Central memory CD4-positive, alpha-beta T cell (primary cell): ENCODE measurements at places on chromosomes 3 and 15.
A peak's percentile ranks its signal among the peaks of the same experiment; 100 is the strongest.

GRCh38 chr3:150210461-150211110 is 197.5 kb upstream of the TSC22D2 start:
- no peak for DNase-seq

DNA sequence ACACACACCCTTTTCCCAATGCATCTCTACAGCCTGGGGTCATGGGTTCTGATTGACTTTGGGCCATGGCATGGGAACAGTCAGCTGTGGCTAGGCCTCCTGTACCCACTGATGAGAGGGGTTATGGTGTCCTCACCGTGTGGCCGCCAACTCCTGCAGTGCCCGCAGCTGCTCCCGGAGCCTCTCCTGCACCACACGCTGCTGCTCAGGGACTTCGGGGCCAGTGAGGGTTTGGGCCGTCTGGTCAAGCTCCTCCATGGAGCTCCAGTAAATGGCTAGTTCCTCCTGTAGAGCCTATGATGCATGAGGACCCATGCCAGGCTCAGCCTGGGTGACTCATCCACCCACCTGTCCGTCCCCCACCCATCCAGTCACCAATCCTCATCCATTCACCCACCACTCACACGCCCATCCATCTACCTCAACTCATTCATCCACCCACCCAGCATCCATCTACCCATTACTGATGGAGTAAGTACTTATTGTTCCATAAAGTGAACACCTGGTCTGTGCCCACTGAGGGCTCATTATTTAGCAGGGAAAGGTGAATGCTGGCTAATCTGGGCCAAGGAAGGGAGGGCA is 21.6 kb downstream of the SPTBN5 start:
- DNase-seq, result no peak

DNA sequence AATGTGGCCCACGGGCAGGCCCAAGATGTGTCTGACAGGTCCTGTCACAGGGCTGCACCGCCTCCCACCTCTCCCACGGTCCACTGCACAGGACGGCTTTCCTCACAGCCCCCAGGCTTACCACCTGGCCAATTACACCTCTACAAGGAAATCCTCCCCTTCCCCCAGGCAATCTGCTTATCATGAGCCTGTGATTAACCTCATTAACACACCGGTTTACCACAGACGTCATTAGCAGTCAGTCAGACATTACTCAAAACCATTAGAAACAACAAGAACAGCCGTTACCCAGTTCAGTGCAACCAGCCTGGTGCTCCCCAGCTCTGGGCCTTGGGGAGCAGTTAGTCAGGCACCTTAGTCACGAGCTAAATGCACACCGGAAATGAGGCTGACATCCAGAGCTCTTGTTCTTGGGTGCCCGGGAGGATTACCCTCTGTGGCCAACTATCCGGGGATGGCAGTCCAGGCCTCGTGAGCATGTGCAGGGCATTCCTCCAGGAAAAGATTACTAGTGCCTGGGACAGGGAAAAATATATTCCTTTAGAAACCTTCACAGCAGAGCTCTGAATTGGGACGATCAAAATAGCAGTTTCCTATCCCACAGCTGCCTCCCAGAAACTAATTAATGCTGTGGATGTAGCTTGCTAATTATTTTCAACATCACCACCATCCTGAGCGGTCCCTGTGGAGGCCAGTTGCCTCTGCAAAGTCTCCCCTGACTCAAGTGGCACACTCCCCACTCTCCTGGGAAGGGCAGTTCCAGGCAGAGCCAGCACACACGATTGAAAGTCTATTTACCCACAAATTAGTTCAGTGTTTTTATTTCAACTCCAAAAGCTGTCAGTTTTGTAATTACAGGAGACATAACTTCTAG is 117.4 kb upstream of the ZBED2 start:
- DNase-seq, result no peak

GRCh38 chr3:150544726-150545125 is 1.6 kb downstream of the SERP1 start:
- no peak for DNase-seq

DNA sequence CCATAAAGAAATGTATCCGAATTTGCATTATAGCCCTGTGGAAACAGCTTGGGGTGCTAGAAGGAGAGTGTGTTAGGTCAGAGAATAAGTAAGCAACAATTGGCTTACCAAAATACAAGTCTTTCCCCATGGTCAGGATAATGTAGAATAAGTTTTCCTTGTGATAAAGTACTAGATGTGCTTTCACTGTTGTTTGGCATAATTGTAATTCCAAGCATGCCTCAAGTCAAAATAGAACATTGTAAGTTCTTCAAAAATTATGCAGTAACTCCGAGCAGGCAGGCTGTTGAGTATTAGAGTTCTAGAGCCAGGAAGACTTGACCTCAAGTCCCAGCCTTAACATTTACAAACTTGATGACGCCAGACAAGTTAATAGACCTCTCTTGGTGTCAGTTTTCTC is 242.0 kb downstream of the TUSC7 start:
- no peak for DNase-seq

- no peak for DNase-seq
Measured at GRCh38 chr15:74453925-74454763, 6.8 kb downstream of the UBL7 start.

GRCh38 chr3:142850395-142851023 is 38.4 kb downstream of the PCOLCE2 start:
- DNase-seq, result no peak

DNA sequence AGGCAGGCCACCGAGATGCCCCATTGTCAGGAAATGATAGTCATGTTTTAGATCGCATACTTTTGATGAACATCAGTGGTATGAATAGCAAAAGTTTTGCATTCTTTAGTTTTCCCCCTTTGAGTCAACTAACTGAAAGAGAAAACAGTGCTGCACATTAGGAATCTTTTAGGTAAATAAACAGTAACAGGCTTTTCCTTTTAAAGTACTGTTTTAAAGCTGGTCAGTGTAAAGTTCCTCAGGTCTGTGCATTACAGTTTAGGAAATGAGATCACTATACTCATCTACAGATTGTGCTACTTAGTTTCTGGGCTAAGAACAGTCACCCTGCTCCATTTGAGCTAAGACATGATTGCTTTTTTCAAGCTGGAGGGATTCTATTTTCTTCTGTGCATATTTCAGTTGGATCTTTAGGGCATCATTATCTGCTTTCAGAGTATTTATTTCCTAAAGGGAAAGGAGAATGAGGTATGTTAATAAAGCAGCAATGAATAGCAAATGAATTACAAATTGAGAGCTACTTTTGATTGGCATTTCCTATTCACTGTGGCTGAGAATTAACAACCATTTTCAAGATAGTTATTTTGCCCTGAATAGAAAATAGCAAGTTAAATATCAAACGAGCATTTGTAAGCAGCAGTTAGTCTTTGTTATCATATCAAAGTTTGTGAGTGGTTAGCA is 36.5 kb downstream of the FAM98B start:
- no peak for DNase-seq

- DNase-seq, result no peak
Measured at GRCh38 chr3:143791386-143791785, 56.9 kb downstream of the SLC9A9 start.

- DNase-seq, result no peak
Measured at GRCh38 chr3:193585530-193585929, 7.5 kb upstream of the OPA1 start.

GRCh38 chr15:61057376-61057775 is 171.7 kb downstream of the RORA start:
- no peak for DNase-seq

- DNase-seq, result peak; percentile 9
Measured at GRCh38 chr3:143855183-143855582, 6.9 kb upstream of the SLC9A9 start.

DNA sequence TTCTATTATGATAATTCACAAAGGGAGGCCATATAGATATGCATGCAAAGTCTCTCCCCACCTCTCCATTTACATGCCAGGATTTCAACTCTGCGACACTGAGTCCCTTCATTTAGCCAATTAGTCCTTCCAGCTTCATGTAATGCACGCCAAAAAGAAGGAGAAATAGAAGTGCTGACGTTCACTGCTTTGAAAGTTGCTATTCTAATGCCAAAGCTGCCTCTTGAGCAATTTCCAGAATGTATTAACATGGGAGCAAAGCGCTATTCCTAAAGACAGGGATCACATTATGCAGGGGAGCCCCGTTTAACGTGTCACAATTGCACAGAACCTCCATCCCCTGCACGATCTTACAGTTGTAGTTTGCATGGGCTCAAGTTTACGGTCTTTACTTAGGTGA is 130.5 kb downstream of the TIGIT start:
- no peak for DNase-seq

- no peak for DNase-seq
Measured at GRCh38 chr3:24608701-24609390, 114.2 kb upstream of the THRB start.

GRCh38 chr3:65796676-65797075 is 242.0 kb downstream of the MAGI1 start:
- no peak for DNase-seq

DNA sequence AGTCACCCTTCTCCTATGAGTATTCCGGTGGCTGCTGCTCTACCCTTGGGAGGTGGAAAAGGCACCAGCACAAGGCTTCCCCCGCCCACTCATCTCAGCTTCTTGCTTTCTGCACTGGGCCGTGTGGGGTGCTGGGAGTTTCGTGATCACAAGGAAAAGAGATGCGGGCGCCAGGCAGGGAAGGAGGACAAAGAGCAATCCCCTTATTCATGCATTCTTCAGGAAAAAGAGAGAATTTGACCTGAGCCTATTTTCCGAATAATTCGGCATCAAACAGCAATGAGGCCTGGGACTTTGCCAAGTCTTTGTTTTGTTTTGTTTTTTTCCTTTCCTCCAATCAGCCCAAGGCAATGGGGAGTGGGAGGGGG is 102.2 kb upstream of the LPP start:
- DNase-seq, result no peak

GRCh38 chr15:22262613-22263020 is 182.3 kb downstream of the OR4M2 start:
- DNase-seq, result peak; percentile 24

- DNase-seq, result no peak
Measured at GRCh38 chr15:45392584-45392855, 14.2 kb upstream of the GATM start.

GRCh38 chr3:182735672-182736071 is 57.6 kb upstream of the ATP11B start:
- no peak for DNase-seq

DNA sequence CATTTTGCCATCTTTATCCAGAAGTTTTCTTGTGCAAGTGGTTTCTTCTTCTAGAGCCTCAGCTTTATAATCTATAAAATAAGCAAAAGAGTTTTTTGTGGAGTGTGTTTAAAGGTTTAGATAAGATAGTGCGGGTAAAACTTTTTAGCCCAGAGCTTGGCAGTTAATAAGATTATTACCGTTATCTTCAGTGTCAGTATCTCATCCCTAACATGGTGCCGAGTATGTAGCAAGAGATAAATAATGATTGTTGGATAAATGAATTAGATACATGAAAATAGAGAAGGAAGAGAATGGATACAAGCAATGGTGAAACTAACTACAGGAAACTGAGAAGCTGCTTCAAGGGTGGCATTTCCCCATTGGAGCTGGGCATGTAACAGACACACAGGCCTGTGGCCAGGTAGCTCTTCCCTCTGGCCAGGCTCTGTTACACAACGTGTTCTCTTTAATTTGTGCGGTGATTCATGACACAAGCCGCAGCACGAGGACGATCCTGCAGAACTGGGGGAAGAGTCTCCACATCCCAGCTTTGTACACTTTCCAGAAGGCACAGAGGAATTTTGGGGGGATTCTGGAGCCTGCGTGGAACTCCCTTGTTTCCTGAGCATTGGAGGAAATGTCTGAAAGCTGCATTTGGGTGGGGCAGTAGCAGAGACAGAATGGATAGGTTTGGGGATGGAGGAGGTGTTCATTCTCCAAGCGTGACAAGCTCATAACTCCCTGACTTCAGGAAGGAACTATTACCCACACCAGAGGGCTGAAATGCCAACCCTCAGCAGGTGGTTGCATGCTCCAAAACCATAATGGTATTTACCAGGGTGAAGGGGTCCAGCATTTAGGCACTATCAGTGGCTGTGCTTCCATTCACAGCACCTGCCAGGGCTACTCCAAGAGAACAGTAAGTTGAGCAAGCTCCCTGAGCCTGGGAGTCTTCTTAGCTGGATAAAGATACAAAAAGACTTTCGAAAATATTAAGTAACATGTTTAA is 14.2 kb upstream of the ST6GAL1 start:
- DNase-seq, result peak; percentile 4

DNA sequence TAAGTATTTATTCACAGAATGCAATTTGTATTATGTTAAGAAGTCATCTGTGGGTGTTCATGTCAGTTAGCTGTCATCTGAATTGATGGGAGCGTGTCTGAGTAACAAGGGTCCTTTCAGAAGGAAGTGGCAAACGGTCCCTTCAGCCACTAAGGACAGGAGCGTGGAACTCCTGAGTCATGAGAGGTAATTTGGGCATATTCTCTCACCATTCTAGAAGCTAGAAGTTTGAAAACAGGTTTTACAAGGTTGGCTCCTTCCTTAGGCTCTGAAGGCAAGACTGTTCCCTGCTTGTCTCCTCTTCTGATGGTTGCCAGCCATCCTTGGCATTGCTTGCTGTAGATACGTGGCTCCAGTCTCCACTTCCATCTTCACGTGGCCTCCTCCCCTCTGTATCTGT is 19.7 kb downstream of the ABHD2 start:
- DNase-seq, result no peak

DNA sequence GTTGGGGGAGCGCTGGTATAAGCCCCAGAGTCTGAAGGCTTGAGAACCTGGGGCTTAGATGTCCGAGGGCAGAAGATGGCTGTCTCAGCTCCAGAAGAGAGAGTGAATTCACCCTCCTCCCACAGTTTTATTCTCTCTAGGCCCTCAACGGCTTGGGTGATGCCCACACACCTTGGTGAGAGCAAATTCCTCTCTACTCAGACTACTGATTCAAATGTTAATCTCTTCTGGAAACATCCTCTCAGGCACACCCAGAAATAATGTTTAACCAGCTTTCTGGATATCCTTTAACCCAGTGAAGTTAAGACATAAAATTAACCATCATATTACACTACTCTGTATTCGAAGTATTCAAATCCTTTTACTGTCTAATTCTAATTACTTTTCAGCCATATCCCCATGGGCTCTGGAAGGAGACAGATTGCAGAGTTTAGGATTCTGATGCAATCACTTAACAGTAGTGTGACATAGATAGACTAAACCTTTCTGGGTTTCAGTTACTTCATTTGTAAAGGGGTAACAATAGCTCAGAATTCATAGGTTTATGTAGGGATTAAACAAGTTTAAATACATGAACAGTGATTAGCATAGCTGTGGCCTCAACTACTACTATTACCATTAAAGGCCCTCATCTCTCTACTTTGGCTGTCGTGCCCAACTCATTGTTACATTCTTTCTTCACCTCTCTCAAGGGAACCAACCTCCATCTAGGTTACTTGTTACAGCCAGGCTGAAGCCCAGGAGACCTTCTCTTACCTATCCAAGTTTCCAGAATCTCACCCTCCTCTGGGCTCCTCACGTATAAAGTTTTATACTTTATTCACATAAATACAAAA is 25.7 kb upstream of the ANO10 start:
- no peak for DNase-seq

DNA sequence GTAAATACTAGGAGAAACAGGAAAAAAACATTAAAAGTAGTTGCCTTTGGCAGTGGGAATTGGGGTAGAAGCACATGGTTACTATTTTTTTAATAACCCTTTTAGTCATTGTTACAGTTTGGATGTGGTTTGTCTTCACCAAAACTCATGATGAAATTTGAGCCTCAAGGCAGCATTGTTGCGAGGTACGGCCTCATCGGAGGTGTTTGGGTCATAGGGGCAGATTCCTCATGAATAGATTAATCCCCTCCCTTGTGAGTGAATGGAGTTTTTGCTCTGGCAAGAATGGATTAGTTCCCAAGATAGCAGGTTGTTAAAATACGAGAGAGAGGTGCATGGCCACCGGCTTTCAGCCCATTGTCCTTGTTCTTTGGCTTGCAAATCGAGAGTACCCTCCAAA is 92.6 kb downstream of the LEKR1 start:
- no peak for DNase-seq

GRCh38 chr3:62361261-62361660 is 12.1 kb downstream of the FEZF2 start:
- DNase-seq, result no peak
